ENCODE measurements at places on chromosomes 2 and 18. TPM values are rescaled to one million over a fixed set of nuclear protein-coding genes. Genes with fewer than 3 reads are reported as not detected.

The CYBRD1 gene
- not detected for total RNA-seq

The TUBA4B gene
- total RNA-seq = not detected

The PTH2R gene
- 0.73 TPM for total RNA-seq

The REEP1 gene
- total RNA-seq = not detected
